Type B pancreatic cell (in vitro differentiated cells): ENCODE measurements at places on chromosomes 5 and 9. TPM values are rescaled to one million over a fixed set of nuclear protein-coding genes. Genes with fewer than 3 reads are reported as not detected.

- no peak for DNase-seq
Measured at GRCh38 chr5:53448851-53449250, 31.6 kb upstream of the FST start.

- DNase-seq, result no peak
Measured at GRCh38 chr5:128427921-128428320, 110.1 kb downstream of the FBN2 start.

DNA sequence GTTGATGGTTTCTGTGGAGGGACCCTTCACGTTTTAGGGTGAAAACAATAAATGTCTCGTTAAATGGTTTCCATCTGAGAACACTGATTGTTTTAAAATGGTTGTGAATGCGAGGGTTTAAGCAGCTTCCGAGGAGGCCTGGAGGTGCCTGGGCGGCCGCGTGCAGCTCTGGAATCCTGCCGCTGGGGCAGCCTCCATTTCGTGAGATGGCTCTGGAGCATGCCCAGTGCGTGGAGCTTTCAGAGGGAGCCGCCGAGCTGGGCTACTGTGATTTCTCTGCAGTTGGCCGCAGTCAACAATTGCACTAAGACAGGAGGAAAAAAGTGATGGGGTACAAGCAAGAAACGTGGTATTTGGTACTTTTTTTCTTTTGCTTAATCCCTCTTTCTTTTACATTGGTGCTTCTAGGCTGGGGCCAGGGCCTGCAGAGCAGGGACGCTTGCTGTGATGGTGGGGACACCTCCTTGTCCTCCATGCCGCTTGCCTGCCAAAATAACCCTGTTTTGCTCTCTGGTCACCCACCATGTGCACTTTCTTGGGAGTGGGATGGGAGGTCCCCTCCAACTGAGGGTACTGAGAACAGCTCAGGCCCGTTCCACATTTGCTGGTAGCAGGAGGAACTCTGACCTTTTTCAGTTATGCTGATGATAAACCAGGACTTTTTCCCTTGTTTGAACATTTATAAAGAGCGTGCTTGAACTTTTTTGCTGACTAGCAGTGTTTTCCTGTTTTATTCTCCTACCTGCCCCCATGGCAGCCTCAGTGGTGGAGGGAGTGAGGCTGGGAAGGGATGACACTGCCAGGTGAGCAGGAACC is 47.1 kb downstream of the EHMT1 start:
- no peak for DNase-seq

DNA sequence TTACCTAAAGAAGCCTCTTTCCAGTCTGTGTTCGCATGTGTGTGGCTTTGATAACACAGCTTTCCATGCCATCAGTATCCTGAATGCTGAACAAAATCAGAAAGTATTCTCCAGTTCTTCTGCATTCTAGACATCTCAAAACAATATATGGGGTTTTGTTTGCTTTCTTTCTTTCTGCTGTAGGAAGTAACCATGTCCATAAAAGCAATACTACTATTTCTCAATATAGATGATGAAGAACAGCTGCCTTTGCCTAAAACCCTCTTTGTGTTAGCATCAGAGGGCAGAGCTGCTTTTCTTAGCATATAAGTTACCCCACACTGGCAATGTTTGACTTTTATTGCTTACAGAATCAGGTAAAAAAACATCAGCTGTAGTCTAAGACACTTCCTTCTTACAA is 963.6 kb downstream of the CDH12 start:
- DNase-seq, result no peak

GRCh38 chr5:134086943-134087305 is 27.6 kb upstream of the TCF7 start:
- DNase-seq, result no peak

- DNase-seq, result no peak
Measured at GRCh38 chr5:160674901-160675300, 177.1 kb downstream of the ATP10B start.

DNA sequence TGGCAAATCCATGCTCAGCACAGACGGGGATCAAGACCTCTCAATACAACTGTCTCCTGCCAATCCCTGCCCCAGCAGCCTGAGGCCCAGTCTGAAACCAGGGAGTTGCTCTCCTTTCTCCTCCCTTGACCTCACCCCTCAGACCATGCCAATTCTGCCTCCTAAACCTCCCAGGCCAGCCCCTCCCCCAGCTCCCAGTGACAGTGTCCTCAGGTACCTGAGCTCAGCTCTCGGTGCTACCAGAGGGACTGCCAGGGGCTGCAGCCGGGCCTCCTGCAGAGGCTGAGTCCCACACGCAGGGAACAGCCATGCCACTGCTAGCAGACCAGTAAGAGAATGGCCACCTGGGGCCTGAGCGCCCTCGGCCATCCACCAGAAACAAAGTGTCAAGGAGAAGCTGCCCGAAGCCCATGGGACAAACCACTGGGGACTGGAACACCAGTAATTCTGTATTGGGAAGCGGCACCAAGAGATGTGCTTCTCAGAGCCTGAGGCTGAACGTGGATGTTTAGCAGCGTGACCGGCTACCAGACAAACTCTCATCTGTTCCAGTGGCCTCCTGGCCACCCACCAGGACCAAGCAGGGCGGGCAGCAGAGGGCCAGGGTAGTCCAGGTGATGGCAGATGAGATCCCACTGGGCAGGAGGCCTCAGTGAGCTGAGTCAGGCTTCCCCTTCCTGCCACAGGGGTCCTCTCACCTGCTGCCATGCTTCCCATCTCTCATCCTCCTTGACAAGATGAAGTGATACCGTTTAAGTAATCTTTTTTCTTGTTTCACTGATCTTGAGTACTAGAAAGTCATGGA is 557 bp upstream of the IL3 start:
- DNase-seq, result no peak

- no peak for DNase-seq
Measured at GRCh38 chr5:79878721-79879336, 112.2 kb downstream of the MTX3 start.

DNA sequence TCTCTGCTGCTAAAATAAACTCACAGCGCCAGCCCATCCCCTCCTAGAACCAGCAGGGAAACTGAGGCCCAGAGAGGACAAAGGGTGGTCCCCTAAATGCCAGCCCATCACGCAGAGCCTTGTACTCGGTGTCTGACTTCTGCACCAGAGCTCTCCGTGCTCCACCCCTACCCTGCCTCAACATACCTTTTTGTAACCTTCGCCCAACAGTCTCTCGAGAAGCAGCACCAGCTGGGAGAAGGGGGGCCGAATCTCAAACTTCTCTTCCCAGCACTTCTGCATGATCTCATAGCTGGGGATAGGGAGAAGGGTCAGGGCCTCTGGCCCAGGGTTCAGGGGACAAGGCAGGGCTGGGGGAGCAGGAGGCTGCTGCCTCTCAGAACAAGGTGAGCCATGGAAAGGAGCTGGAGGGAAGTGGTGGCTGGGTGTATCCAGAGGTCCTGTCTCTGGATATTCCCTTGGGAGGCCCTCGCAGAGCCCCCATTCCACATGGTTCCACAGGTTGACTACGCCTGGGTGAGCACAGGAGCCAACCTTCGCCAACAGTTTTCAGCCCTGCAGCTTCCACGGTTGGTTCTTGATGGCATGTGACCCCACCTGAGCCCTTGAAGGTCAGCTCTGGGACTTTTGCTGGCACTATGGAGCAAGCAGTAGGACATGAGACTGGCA is 32.3 kb upstream of the CSF1R start:
- DNase-seq, result no peak

DNA sequence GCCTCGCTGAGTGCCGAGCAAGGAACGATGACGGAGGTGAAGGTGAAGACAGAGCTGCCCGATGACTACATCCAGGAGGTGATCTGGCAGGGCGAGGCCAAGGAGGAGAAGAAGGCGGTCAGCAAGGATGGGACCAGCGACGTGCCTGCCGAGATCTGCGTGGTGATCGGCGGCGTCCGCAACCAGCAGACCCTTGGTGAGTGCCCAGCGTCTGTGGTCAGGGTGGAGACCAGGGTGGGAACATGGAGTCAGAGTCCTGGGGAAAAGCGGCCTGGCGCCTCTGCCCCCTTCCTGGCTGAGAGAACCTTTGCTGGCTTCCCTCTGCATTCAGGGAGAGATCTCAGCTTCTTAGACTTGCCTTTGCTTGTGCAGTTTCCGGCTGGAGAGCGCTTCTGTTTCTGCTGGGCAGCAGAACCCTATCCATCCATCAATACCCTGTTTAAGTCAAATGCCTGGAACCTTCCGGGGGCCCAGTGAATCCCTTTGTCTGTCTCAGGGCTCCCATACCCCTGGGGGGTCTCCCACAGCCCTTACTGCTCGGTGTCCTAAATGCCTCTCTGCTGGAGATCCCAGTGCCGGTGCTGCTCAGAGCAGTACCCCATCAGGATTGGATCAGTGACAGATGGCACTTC is 89.6 kb downstream of the AMBP start:
- DNase-seq, result no peak

- DNase-seq, result no peak
Measured at GRCh38 chr5:128472036-128472435, 66.0 kb downstream of the FBN2 start.

GRCh38 chr5:122770477-122770876 is 4.4 kb upstream of the SNX2 start:
- DNase-seq, result no peak

GRCh38 chr5:72282878-72283277 is 37.2 kb downstream of the MRPS27 start:
- no peak for DNase-seq

- DNase-seq, result no peak
Measured at GRCh38 chr5:128798871-128799270, 166.4 kb upstream of the SLC27A6 start.

- DNase-seq, result no peak
Measured at GRCh38 chr9:96442491-96442890, 7.5 kb upstream of the HABP4 start.

DMRT2 gene
- 11.4 and 18.8 TPM in 2 replicates for total RNA-seq

TRPM6 gene
- total RNA-seq, result 1.4 and 16.9 TPM in 2 replicates

PCDHGA10 gene
- 9.8 and 18.5 TPM in 2 replicates for total RNA-seq

NTRK2 gene
- 8.4 and 122 TPM in 2 replicates for total RNA-seq

IFNA2 gene
- total RNA-seq, result not detected in 2 replicates
